Stimulated activated CD4-positive, alpha-beta T cell treated with anti-CD3 and anti-CD28 coated beads, TNF-alpha, amount 100 ng/mL, for 4 hours (primary cell): ENCODE measurements at places on chromosomes 6 and 20.

DNA sequence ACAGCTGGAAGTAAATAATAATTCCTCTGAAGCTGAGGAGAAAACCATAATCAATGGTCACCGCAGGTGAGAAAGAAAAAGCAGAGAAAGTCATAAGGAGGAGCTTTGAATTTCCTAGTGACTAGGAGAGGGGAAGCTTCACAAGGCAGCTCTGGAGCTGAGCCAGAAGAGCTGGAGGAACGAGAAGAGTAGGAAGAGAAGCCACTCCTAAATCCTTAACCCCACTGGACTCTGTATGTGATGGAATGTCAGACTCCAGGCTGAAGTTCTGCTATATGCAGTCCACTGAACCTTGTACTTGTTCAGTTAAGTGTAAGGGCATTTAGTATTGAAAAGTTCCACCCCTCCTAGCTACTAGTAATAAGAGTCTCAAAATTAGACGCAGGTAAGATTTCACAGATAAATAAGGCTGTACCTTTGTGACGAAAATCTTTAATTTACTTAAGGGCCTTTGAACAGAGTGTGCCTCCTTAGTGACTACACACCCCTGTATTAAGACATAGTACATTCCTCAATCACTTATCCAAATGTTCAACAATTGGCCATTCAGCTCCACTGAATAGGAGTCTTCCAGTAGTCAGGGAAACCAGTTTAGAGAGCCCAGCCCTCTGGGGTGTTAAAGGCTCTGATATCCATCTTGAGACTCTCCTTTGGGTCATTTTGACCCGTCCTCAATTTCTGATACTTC, 71.4 kb upstream of the UFL1 start:
- DNase-seq: no peak

DNA sequence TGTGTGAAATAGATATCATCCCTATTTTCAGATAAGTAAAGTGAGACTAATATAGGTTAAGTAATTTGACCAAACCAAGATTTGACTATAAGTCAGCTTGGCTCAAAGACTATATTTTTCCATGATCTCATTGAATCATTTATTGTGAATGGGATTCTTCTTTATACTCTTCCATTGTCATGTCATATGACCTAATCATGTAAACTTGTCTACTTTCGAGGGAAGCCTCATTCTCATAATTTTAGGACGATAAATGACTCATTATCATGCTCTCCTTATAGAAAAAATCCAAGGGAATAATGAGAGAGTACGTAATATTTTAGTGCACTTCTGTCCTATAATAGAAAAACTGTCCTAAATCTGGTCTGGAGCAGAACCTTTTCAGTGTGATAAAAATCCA, 40.9 kb upstream of the CCN6 start:
- no peak for DNase-seq

- DNase-seq: no peak
These were observed 2.3 kb downstream of the ARFRP1 start for GRCh38 chr20:63705232-63706026.

- DNase-seq: peak; percentile 69
These were observed 29.6 kb downstream of the SRSF3 start for GRCh38 chr6:36623547-36624459.

- peak; percentile 35 for DNase-seq
These were observed 15.8 kb upstream of the RBPJL start for GRCh38 chr20:45290677-45291355.
